GM23338 (cell line): ENCODE measurements at places on chromosomes 6 and 20.

GRCh38 chr6:37190159-37190535, 20.2 kb downstream of the PIM1 start:
- no peak for DNase-seq

GRCh38 chr20:62366370-62367135, 559 bp downstream of the LAMA5 start:
- peak; percentile 91 for DNase-seq

- DNase-seq, result no peak
These were observed 67.3 kb downstream of the PREX1 start for GRCh38 chr20:48760403-48760983.

GRCh38 chr6:166703149-166703710, 76.2 kb upstream of the RPS6KA2 start:
- peak; percentile 34 for DNase-seq

DNA sequence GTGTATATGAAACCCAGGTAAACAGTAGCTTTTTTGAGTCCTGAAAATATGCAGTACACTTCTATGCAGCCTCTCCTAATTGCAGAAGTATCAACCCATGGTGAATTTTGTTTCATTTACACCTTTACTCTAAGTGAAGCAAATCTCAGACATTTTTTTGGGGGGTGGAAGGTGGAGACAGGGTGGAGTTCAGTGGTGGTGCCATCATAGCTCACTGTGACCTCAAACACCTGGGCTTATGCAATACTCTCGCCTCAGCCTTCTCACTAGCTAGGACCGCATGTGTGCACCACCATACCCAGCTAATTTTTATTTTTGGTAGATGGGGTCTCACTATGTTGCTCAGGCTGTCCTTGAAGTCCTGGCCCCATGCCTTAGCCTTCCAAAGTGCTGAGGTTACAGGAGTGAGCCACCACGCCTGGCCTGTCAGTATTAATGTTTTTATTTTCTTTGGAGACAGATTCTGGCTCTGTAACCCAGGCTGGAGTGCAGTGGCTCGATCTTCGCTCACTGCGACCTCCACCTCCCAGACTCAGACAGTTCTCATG, 80.3 kb downstream of the JARID2 start:
- no peak for DNase-seq

GRCh38 chr6:29793796-29794195, 33.8 kb upstream of the HLA-G start:
- DNase-seq, result no peak

- no peak for DNase-seq
These were observed 107.1 kb upstream of the LGSN start for GRCh38 chr6:63426844-63427243.

- DNase-seq, result no peak
These were observed 96.4 kb upstream of the IYD start for GRCh38 chr6:150272264-150272975.

- DNase-seq, result no peak
These were observed 158.4 kb downstream of the MYO6 start for GRCh38 chr6:75907444-75907843.

DNA sequence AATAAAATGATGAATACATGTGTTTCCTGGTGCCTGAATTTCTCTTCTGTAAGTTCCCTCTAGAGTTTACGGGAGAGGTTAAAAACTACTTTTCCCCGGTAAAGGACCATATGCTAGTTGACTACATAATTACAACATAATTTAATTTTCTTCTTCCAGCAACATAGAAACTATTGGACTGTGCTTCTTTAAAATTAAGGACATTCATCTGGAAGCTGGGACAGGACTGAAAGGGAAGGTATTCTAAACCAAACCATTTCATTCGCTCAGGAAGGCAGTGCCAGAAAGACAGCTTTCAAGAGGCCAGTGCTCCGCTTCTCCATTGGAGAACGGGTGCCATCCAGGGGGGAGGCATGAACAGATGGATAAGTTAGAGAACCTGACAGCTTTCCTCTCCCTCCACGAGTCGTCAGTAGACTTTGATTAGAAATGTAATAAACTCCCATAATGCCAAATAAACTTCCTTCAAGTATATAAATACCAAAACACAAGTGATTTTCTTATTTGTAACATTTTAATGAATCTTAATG, 458.0 kb upstream of the SOX4 start:
- no peak for DNase-seq

GRCh38 chr6:72530152-72530551, 91.7 kb upstream of the KCNQ5 start:
- DNase-seq, result no peak
